Muscle of leg (tissue), 16 donors: ENCODE measurements at places on chromosomes 11 and 22.
A peak's percentile ranks its signal among the peaks of the same experiment; 100 is the strongest.

DNA sequence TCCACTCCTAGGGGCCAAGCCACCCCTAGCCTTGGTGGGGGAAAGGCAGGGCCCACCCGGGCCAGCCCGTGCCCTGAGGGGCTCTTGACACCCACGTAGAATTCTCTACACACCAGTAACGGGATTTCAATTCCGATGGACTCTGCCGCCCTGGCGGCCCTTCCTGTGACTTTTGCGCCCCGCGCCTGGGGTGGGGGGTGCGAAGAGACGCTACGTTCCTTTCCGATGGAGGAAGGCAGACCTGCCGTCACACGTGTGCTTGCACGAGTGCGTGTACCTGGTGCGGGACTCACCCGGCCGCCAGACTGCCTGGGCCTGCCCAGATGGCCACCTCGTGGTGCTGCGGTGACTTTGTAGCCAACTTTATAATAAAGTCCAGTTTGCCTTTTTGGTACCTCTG is 5.5 kb downstream of the NPAS4 start:
- DNase-seq: no peak

DNA sequence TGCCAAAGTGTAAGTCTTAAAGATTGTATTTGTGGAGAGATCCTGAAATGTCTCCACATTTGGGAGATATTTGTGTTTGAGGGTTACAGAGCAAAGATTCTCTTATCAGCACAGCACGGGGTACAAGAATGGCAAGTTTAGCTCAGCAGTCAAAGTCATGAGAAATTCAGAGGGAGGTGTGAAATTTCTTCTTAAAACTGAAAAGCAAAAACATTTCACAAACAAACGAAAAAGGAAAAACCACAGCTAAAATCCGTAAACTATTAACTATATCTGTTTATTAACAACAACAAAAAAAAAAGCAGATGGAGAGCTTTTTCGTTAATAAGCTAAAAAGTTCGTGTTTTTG is 40.9 kb upstream of the ETS1 start:
- DNase-seq: no peak

DNA sequence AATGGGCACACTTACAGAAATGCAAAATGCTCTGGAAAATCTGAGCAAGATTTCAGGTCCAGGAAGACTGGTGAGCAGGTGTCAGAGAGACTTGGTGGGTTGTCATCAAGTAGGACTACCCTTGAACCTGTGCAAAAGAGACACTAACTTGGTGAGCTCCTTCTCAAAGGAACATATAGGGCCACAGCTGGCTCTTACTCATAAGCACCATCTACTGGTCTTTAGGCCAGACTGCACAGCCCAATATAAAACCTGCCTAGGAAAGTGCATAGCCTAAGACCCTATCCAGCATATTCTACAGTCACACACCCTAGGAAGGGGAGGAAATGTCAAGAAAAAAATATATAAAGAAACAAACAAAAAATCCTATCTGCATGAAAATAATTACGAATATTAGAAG is 18.2 kb upstream of the OR10W1 start:
- peak; percentile 4 for DNase-seq

DNA sequence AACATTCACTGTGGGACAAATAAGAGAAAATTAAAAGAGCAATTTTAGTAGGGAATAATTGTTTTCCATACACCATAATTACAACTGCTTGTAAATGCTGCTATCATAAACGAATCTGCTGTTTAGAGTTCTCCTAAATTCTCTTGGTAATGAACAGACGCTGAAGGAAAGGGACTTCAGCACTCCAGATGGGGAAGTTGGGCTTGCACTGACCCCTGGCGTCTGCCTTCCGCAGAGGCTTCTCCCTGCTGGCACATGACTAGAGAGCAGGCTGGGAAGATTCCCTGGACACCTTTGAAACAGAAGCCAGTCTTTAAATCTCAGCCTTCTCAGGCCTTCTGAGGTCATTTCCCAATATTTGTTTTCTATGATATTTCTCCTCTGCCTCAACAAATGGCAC is 84.1 kb downstream of the NXPE2 start:
- peak; percentile 80 for DNase-seq

DNA sequence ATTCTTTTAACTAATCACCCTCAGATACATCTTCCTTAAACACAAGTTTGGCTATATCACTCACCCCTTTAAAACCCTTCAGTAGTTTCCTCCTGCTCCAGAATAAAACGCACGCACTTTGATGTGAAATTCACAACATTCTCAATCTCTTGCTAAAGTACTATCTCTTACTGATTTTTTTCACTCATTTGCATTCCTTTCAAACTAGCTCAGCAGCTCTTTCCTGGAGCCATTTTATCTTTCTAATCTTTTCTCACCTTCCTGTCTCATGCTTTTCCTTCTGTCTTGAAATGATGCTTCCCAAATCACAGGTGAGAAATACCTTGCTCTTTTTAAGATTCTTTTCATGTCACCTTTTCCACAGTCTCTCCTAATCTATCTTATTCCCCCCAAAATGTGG is 1074.4 kb downstream of the DLG2 start:
- DNase-seq: no peak

DNA sequence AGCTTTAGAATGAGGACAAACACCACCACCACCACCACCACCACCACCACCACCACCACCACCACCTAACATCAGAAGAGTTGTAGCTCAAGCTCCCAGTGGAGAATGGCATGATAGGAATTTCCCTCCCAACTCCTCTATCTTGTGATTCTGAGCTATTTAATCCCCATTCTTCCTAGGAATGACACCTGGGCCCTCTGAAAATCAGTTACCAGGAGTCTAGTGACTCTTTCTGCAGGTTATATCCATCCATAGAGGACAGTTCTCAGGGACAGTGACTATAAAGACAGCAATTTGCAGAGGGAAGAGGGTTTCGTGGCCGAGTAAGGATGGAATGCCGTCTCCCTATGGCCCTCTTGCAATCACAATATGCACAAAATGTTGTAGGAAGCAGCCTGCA is 27.8 kb downstream of the MYH9 start:
- no peak for DNase-seq

GRCh38 chr11:68048681-68049508 is 10.1 kb downstream of the TCIRG1 start:
- DNase-seq: no peak

- peak; percentile 76 for DNase-seq
Observed at GRCh38 chr11:45193695-45194094, 47.3 kb downstream of the PRDM11 start.

DNA sequence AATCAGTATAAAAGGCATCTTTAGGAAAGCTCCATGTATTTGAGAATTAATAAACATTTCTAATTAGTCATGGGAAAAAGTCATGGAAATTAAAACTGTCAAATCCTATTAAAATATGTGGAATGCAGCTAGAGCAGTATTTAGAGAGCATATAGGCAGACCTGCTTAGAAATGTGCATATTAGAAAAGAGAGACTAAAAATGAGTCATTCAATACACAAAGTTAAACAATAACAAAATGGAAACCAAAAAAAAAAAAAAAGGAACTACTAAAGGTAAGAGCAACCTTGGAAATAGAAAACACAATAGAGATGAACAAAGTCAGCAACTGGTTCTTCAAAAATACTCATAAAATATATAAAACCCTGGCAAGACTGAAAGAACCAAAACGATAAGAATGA is 59.7 kb upstream of the RASSF10 start:
- no peak for DNase-seq
